Stimulated activated CD4-positive, alpha-beta T cell treated with anti-CD3 and anti-CD28 coated beads, Interleukin-4, amount 100 ng/mL, for 4 hours (primary cell): ENCODE measurements at places on chromosomes 1 and 21.
A peak's percentile ranks its signal among the peaks of the same experiment; 100 is the strongest.

GRCh38 chr1:115842948-115843347, 2.0 kb upstream of the NHLH2 start:
- no peak for DNase-seq

DNA sequence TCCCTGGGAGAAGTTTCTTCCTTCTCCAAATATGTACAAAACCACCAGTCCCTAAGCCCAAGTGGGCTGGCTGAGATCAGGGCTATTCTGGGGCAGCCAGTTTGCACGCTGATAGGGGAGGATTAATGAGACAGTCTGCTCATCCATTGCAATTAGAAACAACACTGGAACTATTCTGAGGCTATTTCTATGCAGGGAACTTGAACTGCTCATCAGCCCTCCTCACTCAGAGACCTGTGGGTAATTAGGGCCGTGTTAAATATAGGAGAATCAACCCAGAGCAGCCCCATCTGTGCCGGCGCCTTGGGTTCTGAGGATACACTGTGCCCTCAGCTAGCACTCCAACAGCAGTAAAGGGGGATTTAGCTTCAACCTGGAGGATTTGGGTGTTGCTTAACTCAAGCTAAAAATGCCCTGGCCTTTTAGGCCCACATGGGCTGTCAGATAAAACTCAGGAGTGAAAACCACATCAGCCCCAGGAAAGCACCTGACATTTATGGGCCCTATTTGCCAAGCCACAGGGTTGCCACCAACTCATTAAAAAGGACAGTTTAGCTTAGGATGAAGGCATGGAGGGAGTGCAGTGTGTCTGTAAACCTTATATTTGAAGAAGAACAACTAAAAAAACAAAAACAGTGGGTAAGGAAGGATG, 53.9 kb downstream of the DUSP10 start:
- no peak for DNase-seq

GRCh38 chr1:176736015-176736414, 273.0 kb downstream of the PAPPA2 start:
- DNase-seq = no peak

DNA sequence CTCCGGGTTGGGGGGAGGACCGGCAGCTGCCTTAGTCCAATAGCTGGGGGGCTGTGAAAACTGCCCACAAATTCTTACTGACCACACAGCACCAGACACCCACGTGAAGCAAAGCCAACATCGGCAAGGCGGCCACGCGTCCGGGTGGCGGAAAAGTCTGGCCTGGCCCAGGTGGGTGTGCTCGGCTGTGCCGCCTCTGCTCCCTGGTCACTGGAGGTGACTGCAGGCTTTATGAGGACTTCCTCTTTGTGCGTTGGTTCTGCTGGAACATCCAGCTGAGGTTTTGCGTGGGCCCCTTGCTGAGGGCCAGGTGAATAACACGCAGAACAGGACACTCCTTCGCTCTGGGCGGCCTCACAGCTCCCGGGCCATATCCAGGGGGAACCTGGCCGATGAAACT, 35.4 kb downstream of the FAAP20 start:
- DNase-seq = no peak

DNA sequence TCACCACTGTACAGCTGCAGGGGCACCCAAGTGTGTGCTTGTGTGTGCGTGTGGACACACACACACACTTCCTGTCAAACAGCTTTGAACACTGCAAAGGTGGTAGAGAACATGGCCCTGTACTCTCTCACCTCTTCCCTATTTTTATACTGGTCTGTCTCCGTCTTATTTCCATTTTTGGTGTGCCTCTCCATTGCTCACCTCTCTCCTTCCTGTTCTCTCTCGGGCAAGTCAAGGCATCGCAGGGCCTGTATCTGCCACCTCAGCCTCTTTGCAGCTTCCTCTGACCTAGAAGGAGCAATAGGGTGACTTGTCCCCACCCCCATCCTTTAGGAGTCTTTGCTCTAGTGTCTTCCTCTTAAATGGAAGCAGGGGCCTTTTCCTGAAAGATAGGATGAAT, 2.2 kb downstream of the SMCP start:
- no peak for DNase-seq

DNA sequence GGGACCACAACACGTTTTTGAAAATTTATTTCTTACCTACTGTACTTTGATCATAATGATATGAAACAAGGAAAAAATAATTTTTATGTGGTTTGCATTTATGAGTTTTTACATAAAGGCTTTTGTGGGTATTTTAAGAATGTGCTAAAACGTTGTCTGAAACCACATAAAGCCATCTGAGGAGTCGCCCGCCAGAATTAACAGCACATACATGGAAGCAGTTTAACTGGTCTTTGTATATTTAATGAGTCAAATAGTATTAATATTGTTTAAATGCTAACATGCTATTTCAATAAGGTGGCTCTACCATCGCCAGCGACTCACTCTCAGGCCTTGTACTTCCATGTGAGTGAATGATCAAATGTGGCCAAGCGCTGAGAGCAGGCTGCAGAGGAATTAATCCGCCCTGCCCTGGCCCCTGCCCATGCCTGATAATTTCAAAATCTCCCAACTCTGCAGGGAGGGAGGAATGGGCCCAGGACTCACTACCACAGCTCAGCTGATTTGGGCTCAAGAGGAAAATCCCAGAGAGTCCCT, 49.6 kb downstream of the SLC66A1 start:
- no peak for DNase-seq

GRCh38 chr1:151705753-151706463, 10.7 kb downstream of the CELF3 start:
- DNase-seq = no peak

DNA sequence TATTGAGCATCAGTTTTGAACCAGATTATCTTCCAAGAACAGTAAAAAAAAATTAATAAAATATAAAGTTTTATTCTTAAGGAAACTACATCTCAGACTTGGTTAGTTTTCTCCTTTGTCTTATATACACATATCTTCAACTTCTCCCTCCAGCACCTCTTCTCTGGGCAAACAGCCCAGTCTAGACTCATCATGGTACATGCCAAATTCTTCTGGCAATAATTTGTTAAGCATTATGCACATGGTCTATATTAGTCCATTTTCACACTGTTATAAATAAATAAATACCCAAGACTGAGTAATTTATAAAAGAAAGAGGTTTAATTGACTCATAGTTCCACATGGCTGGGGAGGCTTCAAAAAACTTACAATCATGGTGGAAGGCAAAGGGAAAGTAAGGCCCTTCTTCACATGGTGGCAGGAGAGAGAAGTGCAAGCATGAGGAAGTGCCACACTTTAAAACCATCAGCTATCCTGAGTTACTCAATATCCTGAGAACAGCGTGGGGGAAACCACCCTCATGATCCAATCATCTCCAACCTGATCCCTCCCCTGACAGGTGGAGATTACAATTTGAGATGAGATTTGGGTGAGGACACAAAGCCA, 108.7 kb upstream of the RNPC3 start:
- DNase-seq = no peak

- DNase-seq = no peak
These were observed 234.6 kb downstream of the USP25 start for GRCh38 chr21:15964236-15964855.

- DNase-seq = no peak
These were observed 40.8 kb upstream of the WARS2 start for GRCh38 chr1:119181218-119181617.

GRCh38 chr1:2452932-2453315, 23.2 kb upstream of the PLCH2 start:
- DNase-seq = no peak

- peak; percentile 61 for DNase-seq
These were observed 17.2 kb upstream of the RASSF5 start for GRCh38 chr1:206489980-206490770.

- DNase-seq = no peak
These were observed 107.6 kb upstream of the NFIA start for GRCh38 chr1:60974524-60975372.

- DNase-seq = no peak
These were observed at the start of gene PLPP3 for GRCh38 chr1:56578963-56579875. Gene PLPP3 (minus strand): TSS chr1:56579563. CDS start chr1:56579016, 547 bp downstream.

DNA sequence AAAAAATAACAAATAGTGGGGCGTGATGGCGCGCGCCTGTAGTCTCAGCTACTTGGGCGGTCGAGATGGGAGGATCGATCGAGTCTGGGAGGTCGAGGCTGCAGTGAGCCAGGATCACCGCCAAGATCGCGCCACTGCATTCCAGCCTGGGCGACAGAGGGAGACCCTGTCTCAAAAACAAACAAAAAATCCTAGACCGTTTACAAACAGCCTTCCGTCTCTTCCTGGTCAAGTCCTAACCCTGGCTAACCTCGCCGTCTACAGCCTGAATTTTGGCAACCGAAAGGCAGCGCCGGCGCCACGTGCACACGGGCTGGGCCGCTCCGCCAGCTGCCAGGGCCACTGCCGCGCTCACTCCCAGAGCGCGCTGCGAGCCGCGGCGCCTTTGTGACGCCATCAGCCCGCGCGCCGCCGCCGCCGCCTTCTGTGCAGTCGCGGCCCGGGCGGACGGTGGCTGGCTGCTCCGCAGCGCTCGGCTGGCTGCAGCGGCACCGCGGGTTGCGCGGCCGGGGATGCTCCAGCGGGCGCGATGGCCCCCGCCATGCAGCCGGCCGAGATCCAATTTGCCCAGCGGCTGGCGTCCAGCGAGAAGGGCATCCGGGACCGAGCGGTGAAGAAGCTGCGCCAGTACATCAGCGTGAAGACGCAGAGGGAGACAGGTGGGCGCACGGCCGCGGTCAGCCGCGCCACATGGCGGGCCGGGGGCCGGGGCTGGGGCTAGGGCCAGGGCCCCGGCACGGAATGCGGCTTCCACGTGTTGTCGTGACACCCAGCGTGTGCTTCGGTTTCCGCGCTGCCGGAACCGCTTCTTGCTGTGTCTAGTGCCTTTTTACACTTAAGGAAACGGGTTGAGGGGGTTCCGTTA, at the start of the genes HSF2BP and RRP1B:
HSF2BP (minus strand) TSS at position 353 of the 865 bp plus-strand sequence. CDS start 1,392 bp downstream, outside the sequence.
RRP1B (plus strand) TSS at position 425 of the 865 bp plus-strand sequence; CDS start at position 530, 105 bp downstream.
- peak; percentile 82 for DNase-seq

DNA sequence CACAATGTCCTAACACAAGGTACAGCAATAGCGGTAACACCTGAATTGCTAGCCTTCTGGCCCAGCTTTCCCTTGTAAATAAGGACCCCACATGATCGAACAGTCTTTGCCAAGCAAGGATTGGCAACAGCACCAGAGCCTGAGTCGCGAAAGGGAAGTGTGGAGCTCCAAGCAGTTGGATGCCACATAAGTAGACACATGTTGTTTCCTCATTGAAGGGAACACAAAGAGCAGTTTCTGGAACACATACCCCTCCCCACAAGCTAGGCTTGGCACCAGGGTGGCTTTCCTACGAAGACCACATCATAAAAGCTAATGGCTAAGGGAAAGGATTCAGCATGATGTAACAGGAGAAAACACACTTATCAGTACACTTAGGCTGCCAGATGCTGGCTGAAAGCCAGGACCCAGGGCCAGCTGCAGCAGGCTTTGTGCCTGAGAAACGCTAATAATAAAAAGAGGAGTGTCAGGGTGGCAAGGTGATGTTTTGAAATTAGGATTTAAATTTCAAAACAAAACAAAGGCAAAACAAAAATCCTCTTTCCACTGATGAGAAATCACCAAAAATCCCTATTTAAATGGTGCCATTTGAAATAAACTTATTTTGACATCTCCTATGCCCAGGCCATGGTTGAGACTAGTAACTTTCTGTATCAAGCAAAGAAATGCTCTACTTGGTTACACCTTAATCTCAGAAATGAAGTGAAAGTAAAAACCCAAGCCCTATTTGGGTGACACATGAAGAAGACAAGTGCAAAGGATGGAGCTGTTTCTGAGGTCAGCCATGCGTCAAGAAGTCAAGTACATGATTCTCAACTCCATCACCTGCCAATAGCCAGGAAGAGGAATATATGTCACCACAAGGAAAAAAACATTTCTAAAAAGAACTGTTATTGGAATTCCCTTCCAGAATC, 11.9 kb upstream of the CPLANE2 start:
- DNase-seq = no peak

DNA sequence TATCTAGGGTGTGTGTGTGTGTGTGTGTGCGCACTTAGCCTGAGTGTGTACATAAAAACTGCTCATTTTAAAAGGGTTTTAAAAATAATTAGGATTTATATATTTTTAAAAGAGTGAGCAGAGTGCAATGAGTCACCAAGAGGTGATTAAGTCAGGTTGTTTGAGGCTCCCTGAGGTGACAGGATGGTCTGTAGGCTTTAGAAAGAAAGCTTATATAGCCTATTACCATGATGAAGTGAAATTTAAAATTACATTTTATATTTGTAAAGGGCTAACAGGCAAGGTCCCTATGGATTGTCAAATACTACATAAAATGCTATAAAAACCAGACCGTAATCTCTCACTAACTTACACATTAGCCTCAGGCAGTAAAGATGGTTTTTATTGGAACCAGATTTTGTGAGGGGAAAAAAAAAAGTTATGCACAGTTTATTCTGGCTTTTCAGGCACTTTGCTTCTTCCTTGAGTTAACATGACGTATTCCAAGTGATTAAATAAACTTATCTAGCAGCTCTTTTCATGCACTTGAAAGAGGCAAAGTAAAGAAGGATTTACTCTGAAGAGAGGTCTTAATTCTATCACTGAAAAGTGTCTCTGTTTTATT, 711.7 kb upstream of the PTBP2 start:
- no peak for DNase-seq

DNA sequence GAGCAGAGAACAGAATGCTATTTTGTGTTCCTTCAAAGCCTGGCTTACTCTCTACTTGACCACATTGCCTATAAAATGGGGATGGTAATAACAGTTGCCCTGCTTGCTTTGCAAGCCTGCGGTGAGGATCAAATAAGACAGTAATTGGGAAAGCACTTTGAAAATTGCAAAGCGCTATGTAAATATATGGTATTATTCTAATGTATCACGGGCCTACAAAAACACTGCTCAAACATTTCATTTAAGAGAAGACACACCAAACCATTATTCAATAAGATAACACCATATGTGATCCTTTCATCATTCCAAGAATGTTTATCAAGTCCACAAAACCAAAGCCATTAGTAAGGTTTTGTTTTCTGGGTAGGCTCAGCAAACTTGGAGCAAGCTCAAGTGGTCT, 208.4 kb downstream of the ROR1 start:
- DNase-seq = no peak

DNA sequence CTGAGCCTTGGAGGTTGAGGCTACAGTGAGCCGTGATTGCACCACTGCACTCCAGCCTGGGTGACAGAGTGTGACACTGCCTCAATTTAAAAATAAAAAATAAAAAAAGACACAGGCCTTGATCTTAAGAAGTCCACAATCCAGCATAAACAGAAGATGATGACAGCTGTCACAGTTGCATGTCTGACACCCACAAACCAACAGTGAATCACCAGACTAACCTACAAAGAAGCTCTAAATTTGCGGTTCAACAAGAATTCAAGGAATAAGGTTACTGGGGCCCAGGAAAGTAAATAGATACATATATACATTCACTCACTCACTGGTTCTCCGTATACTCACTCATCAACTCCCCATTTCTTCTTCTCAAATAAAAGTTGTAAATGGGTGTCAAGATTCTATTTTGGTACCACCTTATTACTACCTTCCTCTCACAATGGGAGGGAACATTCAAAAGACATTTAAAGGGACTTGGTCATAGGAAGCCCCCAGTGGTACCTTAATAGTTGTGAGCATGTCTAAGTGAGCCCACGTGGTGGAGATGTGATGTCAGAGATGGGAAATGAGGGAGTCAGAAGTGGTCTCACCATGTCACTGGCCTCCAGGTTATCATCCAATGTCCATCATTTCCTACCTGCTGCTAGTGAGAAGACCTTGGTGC, 66.9 kb upstream of the PRDX6 start:
- no peak for DNase-seq

- no peak for DNase-seq
These were observed 120.2 kb downstream of the TLR5 start for GRCh38 chr1:223022641-223023473.
